ENCODE measurements at places on chromosomes 1 and 21.

- DNase-seq: no peak
These were observed 196.9 kb upstream of the TMEM51 start for GRCh38 chr1:14956579-14957195.

DNA sequence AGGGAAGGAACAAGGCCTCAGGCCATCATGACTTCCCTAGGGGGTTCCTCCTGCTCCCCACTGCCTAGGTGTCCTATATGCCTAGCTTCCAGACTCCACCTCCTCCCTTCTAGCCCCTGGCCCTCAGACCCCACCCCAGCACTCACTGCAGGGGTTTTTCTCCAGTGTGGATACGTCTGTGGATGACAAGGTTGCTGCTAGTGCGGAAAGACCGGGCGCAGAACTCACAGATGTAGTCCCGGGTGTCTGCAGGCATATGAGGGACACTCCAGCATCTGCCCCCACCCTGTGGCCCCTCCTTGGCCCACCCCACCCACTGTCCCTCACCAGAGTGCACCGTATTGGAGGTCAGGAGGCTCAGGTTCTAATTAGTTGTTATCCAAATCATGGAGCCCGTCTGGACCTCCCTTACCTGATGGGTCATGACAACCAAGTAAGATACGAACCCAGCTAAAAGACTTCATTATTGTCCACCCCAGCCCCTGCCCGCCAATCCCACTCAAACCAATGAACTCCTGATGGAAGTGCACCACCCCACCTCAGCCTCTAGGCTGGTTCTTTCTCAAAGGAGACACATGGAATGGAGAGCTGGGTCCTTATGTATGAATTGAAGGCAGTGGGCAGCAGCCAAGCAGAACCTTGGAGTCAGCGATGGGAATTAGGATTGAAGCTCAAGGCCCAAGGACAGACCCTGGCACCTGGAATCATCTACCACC, 8.2 kb downstream of the ZNF692 start:
- DNase-seq: no peak

DNA sequence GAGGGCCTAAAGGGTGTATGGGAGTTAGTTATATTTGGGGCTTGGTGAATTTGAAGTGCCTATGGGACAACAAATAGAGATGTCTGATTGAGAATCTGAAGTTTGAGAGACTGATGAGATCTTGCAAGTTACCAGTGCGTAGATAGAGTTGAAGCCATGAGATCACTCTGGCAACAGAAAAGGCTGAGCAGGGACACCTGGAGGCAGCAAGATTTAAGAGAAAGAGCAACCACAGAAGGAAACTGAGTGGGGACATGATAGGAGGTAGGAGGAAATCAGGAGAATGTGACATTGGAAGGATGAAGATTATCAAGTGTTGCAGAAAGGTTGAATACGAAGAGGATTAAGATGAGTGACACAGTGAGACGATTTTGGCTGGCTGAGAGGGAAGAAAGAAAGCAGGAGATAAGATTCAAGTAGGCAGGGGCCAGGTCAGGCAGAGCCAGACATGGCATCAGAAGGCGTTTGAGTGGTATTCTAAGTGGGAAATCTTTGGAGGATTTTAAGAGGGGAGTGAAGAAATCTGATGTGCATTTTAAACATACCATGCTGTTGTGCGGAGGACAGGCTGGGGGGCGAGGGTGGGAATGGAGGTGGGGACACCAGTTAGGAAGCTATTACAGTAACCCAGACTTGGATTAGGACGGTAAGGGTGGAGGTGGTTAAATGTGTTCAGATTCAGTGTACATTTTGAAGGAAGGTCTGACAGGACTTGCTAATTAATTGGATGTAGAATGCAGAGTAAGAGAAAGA, 3.0 kb upstream of the MPL start:
- DNase-seq: no peak

DNA sequence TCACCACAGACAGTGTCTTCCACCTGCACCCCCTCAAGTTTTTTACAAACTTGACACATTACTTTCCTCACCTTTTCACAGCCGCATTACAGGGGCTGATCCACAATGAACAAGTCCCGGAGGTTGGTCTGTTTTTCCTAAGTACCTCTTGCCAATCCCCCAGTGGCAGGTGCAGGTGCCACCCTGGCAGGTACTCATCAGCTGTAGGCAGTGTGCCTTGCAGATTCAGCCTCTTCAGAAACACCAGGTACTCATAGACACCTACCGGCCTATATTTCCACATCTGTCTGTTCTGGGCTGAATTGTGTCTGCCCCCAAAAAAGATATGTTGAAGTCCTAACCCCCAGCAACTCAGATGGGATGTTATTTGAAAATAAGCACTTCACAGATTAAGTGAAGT, 81.4 kb upstream of the CNIH3 start:
- DNase-seq: no peak

GRCh38 chr21:31260790-31261189, 83.3 kb downstream of the TIAM1 start:
- no peak for DNase-seq

DNA sequence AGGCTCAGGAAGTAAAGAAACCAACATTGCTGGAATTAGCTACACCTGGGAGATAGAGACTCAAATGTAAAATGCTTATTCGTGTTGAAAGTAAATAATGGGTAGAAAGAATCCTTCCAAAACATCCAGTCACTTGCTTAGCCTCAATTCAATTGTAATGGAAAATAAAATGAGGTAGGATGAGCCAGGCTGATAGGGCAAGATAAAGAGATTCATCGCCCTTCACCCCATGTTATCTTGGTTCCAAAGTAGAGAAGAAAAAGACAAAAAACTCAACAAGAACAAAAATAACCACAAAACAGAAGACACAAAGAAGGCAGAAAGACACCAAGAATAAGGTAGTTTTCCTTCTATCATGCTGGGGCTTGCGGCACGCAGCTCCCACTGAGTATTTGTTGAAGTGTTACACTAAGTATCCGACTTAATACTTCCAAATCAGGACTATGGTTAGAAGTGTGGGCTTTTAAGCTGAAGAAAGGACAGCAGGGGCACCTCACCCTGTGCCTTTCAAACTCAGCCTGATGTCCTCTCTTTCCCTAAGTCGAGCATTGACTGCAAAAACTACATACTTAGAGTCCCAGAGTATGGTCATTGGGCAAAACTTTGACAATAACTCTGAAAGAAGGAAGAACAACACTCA, 202.1 kb downstream of the VAV3 start:
- DNase-seq: no peak

GRCh38 chr1:20123722-20124455, 4.6 kb upstream of the PLA2G2D start:
- no peak for DNase-seq

- no peak for DNase-seq
These were observed 21.9 kb downstream of the DISP3 start for GRCh38 chr1:11500881-11501280.

- DNase-seq: no peak
These were observed 4.8 kb downstream of the VASH2 start for GRCh38 chr1:212955098-212955497.

DNA sequence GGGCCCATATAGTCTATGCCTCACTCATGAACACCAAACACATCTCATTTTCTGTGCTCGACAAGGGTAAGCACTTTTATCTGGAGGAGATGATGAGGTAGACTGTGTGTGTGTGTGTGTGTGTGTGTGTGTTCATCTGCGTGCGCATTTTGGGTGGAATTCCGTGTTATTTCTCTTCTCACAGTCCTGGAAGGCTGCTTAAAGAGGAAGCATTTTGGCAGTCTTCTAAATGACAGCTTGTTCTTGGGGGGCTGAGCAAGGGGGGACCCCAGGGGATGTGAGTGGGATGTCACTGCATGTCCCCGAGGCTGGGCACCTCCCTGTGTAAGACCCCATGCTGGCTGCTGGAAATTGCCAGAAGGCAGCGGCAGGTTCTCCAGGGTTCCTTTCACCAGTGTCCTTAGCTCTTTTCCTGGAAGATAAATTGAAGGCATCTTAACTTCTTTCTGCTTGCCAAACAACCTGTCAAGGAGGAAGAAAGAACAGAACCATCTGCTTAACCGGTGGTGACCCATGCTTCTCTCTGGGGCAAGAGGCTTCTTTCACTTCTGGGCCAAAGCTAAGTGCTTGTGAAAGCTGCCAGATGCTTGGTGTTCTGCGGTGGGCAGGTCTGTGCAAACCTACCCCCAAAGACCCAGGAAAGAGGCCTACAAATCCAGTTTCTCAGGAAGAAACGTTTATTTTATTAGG, 9.9 kb upstream of the RD3 start:
- DNase-seq: no peak

- no peak for DNase-seq
These were observed at the start of gene EPHA10 for GRCh38 chr1:37764888-37765441. Gene EPHA10 (minus strand): TSS chr1:37765120. CDS start chr1:37765066, 54 bp downstream.

DNA sequence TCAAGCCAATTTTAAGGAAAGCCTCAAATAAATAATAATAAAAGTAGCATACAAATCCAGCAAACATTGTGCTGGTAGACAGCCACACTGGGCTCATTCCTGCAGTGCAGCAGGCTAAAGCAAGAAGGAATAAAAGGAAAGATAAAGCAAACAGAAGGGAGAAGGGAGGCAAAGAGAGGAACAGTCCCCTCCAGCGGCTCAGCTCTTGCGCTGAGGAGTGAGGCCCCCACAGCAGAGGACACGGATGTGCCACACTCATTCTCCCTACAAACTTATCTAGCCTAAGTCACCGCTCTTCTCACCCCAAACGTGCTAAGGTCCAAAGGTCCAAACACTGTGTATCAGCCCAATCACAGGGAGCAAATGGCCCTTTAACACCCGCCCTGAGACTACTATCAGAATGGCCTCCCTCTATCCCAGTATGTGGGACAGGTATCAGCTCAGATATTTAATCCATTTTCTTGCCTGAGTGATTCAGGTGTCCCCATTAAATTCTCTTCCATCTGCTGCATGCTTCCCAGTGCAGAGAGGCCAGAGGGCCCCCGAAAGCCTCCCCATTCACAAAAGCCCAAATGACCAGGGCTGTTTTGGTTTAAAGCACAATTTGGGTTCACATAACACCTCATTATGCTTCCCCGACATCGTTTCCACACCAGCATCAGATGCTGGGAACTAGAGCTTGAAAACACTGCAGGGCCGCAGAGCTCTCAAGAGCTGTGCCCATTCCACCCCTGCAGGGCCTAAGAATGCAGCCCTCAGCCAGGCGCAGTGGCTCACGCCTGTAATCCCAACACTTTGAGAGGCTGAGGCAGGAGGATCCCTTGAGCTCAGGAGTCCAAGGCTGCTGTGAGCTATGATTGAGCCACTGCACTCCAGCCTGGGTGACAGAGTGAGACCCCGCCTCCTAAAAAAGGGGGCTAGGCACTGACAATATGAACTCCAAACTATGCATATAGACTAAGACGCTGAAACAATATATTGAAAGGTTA, 17.8 kb downstream of the CAPZB start:
- DNase-seq: no peak

GRCh38 chr1:115546846-115547245, 94.9 kb upstream of the VANGL1 start:
- no peak for DNase-seq

DNA sequence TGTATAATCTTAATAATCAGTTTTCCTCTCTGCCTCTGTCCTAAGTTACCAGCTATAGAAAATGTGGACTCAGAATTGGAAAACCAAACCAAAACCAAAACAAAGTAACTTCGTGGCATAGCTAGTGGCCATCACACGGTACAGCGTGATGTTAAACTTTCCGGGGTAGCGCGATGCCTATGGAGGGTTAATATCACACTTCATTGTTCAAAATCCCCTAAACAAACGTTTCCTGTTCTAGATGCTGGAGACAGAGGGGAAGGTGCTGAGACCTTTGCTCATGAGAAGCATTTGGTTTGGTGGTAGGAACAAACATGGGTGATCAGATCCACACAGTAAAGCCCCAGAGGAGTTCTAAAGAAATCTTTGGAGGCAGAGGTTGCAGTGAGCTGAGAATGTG, 4.9 kb downstream of the AADACL4 start:
- DNase-seq: no peak

DNA sequence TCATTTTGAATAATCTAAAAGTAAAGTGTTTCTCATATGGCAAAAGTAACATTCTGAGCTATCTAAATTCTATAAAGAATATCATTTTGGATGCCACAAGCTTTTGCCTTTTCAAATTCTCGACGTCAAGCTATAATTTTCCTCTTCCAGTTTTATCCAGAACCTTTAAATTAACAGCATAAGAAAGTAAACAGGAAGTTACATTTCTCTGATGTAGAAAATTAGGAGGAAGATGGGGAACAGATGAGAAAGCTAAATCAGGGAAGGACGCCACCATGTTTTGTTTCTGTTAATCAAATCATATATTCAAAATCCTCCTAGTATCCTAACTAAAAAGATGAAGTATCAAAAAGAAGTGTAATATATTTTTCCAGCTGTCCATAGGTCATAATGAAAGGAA, 8.8 kb upstream of the CAMSAP2 start:
- DNase-seq: no peak

DNA sequence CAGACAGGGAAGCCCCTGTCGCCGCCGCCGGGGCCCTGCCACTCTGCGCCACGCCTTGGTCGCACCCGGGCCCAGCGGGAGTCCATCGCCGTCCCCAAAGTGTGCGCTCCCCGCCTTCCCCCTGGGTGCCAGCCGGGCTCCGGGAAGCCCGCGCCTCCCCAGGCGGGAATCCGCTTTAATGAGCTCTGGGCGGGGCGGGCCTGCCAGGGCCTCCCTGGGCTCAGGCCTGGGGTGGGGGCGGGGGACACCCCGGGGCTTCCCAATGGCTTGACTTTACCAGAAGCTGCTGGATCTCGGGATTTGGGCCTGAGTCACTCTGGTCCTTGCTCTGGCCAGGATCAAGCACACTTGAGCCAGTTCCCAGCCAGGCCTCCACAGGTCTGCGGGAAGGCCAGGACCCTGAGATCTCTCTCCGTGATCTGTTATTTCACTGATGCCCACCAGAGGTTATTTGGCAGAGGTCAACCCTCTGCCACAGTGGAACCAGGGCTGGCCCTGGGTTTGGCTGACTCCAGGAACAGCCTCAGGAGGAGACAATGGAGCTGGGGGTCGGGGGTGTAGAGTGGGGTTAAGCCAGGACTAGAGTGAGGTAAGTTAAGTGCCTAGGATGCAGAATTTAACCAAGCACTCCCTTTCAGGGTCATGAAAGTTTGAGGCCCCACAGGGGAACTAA, 178.4 kb upstream of the EDN2 start:
- no peak for DNase-seq

DNA sequence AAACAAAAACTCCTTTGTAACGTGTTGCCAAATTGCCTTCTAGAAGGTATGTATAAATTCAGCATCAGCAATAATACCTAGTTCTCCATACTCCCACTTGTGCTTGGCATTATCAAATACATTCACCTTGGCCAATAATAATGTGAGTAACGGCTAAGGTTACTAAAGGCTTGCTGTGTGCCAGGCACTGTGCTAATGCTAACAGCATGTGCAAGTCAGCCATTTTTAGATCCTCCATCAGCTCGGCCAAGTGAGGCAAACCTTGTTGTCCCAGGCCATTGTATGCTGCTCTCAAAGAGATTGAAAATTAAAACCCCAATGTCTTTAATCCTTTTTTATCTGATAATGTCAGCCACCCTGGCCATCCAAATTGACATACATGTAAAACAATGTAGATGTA, 48.1 kb downstream of the STYXL2 start:
- DNase-seq: no peak

GRCh38 chr1:119327450-119328155, 41.0 kb upstream of the HAO2 start:
- DNase-seq: no peak

GRCh38 chr1:43864111-43865045, 69.2 kb upstream of the ARTN start:
- DNase-seq: no peak

All from stimulated activated CD8-positive, alpha-beta memory T cell treated with anti-CD3 and anti-CD28 coated beads, Interleukin-2, amount 100 ng/mL, for 48 hours (primary cell).